Stimulated activated CD8-positive, alpha-beta memory T cell treated with anti-CD3 and anti-CD28 coated beads, Interleukin-15, amount 100 ng/mL, for 48 hours (primary cell): ENCODE measurements at places on chromosomes 1 and 21.

GRCh38 chr1:182359645-182360044 is 31.9 kb downstream of the GLUL start:
- no peak for DNase-seq

- DNase-seq: no peak
Observed at GRCh38 chr1:166383137-166383536, 216.3 kb upstream of the FAM78B start.

- DNase-seq: no peak
Observed at GRCh38 chr1:169105434-169106094, 926 bp upstream of the ATP1B1 start.

- DNase-seq: no peak
Observed at GRCh38 chr21:41640748-41641509, 125.9 kb downstream of the RIPK4 start.

- no peak for DNase-seq
Observed at GRCh38 chr1:33188572-33189275, 6.9 kb upstream of the TRIM62 start.

- no peak for DNase-seq
Observed at GRCh38 chr1:156128654-156129597, 14.4 kb downstream of the LMNA start.

GRCh38 chr1:167439301-167439988 is 78.9 kb downstream of the CD247 start:
- DNase-seq: no peak

DNA sequence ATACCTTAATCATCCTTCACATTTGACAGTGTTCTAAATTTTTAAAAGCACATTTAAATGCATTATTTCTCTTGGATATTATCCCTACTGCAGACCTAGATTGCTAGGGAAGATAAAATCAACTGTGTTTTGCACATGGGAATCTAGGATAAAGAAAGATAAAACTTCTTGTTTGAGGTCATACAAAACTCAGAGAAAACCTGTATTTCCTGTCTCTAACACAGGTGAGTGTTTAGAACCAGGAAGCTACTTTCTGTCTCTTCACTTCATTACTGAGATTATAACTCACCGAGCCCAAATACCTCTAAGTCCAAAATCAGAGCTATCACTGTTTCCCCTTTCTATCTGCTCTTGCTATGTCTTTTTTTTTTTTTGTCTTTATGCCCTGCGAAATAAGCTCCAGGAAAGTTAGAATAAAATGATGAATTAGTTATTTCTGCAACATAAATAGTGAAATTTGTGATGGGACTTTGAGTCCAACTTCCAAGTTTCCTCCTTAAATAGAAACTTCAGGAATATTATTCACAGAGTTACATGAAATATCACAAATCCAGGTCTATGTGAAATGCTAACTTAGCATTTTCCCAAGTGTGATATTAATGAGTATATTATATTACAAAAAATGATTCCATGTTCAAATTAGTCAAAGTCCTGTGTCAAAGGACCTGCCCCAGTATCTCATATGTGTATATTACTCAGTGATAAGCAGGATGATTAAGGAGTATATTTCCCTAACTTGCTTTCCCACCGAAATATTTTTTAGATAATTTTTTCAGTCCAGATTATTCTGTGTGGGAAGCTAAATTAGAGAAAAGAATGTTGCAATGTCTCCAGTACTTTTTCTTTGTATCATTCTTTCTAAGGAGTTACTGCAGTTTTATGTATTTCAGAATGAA is 226.4 kb downstream of the PLA2G4A start:
- no peak for DNase-seq

DNA sequence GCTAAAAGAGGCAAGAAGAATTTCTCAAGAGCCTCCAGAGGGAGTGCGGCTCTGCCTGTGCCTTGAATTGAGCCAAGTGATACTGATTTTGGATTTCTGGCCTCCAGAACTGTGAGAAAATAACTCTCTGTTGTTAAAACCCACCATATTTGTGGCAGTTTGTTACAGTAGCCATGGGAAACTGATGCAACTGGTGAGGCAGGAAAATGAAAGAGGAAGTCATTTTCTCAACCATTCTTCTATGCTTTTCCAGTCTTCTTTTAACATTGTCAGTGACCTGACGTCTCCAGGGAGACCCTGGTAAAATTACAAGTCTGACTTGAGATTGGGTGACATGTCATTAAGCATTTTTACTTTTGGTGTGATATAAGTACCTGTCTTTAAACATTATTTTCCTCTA is 5.8 kb downstream of the OR6P1 start:
- DNase-seq: no peak

DNA sequence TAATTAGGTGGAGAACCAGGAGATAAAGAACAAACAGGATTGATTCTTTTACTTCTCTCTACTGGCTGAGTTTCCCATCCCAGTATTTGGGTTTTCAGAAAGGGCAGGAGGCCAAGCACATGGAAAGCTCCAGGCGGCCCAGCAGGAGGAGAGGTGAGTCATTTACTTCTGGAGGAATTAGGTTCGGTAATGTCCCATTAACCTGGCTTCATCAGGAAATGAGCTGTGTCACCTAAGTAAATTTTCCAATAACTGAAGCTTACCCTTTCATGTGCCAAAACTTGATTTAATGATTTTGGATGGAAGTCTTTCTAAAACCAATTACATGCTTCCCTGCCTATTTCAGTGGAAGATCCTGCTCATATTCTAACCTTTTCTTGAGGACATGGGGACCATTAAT is 257.6 kb upstream of the USP24 start:
- no peak for DNase-seq

GRCh38 chr21:32203877-32204480 is 74.9 kb downstream of the MIS18A start:
- DNase-seq: no peak
